Right ventricle myocardium superior (tissue), 1 donor: ENCODE measurements at places on chromosomes 5 and 9.

GRCh38 chr5:58804291-58804690 lies 221.4 kb downstream of the RAB3C start:
- no peak for DNase-seq

DNA sequence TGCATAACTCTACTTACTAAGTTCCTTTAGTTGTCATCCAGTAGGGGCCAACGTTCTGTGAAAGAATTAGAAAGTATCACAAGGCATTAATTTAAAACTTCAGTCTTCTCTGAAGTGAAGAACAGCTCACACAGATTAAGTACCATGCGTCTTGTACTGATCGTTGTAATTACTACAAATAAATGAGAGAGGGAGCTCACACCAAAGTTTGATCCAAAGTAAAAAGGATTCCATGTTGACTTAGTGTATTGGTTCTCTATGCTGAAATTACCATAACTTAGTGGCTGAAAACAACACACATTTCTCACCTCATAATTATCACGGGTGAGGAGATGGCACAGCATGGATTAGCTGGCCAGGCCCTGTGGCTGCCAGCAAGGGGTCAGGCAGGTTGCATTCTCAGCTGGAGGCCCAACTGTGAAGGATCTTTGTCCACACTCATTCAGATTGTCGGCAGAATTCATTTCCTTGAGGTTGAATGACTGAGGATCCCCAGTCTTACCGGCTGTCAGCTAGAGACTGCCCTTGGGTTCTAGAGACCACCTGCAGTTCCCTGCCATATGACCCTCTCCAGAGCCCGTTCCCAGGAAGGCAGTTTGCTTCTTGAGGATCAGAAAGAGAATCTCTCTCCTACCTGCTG lies 169.1 kb downstream of the YTHDC2 start:
- DNase-seq, result no peak

DNA sequence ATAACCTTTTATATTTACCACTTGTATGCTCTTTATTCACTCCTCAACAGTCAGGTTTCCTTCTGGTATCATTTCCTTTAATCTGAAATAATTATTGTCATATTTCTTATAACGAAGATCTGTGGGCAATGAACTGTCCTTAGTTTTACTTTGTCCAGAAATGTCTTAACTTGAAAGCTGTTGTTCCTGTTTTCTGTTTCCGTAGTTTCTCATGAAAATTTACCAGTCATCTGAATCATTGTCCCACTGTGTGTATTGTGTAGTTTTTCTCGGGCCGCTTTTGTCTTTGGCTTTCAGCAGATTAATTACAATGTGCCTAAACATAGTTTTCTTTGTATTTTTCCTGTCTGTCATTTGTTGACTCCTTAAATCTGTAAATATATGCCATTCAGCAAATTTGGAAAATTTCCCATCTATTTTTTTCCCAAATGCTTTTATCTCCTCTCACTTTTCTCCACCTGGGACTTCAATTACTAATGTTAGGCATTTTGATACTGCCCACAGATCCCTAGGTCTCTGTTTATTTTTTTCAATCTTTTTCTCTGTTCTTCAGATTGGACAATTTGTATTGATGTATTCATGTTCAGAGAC lies 74.9 kb downstream of the PDE8B start:
- no peak for DNase-seq

DNA sequence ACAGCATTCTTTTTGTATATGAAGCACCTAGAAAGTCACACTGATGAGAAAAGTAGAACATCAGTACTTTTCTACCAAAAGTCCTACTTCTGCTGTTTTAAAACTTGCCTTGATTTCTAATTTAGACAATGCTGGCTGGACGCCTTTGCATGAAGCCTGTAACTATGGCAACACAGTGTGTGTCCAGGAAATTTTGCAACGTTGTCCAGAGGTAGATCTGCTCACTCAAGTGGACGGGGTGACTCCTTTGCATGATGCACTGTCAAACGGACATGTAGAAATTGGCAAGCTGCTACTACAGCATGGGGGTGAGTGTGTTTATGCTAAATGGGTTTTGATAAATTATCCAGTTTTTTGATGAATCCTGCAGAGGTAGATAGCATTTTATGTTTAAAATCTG lies 73.5 kb downstream of the SLF1 start:
- DNase-seq, result no peak

DNA sequence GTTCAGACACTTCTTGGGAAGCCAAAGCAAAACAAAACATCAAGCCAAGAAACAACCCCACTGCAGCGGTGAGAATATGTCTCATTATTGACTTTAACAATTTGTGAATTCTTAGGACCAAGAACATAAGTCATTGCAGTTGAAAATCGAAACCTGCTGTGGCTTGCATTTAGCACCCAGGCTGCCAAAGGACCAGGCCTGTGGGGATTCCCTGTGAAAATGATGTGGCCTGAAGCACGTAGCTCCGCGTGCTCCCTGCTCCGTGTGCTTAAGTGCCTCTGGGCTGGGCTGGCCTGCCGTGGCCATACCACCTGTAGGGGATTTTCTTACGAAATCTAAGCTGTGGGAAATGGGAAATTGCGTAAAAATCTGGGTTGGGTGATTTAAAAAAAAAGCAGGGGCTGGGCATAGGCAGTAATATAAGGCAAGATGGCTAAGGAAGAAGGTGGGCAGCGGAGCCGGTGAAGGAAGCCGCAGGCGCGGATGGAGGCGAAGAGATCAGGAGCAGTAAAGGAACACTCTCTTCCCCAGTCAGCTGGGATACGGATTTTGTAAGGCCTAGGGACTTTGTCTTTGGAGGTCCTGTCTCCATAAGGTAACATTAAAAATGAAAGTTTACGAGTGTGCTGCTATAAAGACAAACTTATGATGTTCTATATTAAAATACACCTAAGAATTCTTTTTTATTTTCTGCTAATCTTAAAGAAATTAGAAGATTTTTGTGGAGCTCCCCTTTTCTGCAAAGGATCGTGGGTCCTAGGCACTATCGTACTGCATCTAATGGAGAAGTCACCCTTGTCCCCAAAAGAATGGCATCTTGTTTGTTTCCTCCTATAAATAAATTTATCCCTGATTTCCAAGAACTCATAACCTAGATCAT lies 189.6 kb upstream of the SEMA6A start:
- no peak for DNase-seq

DNA sequence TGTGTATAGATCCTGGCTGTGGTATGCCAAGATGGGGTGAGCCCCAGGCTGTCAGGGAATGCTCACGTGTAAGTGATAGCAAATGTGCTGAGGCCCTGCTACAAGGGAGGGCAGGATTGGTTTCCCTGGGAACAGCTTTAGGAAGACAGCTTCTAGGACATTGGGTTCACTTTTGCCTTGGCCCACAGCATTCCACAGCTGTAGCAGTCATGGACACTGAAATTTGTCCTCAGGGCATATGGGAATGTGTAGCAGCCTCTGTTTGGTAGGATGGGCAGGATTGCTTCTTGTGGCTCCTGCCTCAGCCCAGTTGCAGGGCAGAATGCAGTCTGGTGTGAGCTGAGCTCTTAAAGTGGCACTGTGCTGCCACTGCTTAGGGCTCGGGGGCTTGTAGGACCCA lies 1061.7 kb upstream of the WWC1 start:
- no peak for DNase-seq

GRCh38 chr9:81850724-81851123 lies 77.5 kb upstream of the SPATA31D4 start:
- DNase-seq, result no peak

DNA sequence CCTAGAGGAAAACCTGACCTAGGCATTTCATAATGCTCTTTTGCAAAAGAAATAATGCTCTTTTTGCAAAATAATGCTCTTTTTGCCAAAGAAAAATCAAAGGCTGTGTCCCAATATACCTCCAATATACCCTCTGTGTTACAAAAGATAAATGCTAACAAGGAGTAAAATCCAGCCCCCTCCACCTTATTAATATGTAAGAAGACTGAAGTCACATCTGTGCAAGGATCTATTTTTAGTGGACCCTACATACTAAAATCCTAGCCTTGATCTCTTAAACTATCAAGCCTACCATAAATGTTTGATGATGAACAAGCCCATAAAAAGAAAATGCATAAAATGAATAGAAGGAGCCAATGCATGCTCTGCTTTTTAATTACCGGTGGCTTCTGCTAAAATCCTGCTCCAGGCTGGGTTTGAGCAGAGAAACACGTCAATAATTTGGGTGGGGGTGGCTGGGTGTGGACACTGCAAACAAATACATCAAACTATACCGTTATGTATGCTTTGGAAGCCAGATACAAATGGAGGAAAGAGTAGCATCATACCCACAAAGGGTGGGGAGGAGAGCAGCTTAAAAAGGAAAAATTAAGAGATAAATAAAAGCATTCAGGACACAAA lies 131.6 kb downstream of the SEMA6A start:
- no peak for DNase-seq

DNA sequence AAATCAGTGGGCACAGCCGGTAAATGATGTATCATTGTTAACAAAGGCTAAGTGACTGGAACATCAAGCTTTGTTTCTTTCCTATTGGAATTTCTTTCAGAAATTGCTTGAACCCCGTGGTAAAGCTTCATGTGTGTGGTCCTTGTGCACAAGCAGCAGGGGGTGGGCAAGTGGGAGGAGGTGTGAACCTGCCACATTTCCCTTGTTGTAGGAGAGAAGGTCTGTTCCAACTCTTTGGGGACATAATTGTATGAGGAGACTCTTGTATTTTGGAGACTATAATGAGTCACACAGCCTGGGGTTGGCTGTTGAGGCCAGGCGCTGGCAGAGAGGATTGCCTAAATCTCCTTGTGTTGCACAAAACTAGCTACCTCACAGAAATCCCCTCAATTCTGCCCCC lies 620.5 kb downstream of the IRX1 start:
- DNase-seq, result no peak

GRCh38 chr9:127987103-127987614 lies 6.4 kb upstream of the EEIG1 start:
- no peak for DNase-seq

DNA sequence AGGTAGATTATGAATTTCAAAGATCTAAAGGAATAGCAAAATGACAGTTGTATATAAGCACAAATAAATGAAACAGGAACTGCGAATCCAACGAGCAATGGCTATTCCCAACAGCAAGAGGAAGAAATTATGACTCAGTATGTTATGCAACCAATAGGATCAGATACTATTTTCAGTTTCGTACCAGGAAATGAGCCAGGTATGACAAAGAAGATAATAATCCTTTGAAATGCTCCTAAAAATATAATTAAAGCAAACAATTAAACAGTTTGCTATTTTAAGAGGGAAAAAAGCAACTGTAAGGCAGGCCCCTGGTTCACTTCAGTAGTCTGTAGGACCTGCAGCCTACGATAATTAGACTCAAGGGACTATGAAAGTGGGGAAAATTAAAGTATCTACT lies 58.9 kb downstream of the AUH start:
- DNase-seq, result no peak

DNA sequence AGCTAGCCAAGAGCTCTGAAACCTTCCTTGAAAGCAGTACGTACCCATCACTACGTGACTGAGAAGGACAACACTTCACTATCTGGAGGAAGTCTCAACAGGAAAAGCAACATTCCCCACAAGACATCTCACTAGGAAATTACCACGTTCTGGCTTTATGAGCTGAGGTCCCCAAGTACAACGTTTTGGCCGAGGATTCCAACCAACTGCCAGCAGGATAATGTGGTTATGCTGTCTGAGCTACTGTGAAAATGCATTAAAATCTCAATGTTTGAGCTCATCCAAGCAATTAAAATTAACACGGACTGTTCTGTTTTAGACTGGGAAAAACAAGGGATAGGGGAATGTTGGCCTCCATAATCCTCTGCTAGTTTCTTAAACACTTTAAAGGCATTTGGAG lies 16.4 kb downstream of the MED27 start:
- DNase-seq, result no peak
